AG09309 (cell line): ENCODE measurements at places on chromosomes 16 and 17.

DNA sequence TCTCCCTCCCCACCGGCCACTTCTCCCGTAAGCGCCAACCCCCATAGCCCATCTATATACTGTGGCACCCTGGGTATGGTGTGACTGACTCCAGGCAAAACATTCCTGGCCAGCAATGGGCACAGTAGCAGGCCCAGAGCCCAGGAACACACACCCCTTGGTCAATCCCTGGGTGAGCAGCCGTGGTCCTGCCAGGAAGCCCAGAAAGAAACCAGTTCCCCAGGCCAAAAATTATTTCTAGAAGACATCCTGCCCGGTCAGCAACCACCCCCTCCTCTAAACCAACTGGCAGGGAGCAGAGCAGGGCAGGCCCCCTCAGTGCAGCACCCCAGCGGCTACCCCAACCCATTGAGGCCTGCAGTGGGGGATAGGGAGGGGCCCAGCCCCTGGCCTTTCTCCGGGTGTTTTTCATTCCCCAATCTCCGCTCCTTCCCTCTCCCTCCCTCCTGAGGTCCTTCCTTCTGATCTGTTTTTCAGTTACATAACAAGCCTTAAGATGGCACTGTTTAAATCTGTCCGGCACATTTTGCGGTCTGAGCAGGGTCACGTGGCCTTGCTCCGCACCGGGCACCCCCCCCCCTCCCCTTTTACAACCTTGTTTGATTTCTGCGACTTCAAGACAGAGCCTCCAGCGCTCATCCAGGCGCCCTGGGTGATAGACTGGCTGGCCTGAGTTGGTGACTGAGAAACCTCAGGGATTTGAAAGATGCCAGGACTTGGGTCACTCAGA, 2.0 kb downstream of the NPTX1 start:
- no peak for DNase-seq

GRCh38 chr16:56262148-56262547, 70.9 kb downstream of the GNAO1 start:
- no peak for DNase-seq

DNA sequence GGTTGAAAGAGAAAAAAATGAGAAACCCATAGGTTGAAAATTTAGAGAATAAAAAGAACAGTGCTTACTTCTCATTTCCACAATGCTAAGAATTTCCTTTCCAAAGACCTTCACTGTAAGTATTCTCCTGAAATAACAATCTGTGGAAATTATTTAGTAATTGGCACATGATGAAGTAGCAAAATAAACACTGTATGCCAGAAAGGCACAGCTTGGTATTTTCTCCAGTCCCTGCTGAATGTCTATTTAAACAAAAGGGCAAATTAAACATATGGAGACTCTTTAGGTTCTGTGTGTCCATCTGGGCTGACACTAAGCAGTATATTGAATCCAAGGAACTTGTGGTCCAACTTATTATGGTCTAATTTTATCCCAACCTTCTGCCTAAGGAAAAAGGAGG, 46.1 kb downstream of the CHCT1 start:
- no peak for DNase-seq

DNA sequence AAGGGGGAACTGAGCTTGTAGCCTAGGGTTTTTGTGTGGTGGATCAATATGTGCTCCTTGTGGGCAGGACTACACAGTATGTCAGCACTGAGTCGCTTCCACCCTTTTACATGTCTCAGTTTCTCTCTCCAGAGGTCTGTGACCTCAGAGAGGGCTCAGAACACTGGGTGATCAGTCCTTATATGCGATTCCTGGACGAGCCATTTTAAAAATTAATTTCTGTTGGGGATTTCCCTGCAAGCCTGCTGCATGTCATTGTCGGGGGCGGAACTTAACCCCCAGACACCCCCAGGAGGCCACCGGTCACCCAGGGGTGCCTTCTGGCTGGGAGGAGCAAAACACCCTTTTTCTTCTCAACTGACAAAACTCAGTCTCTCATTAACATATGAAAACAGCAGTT, 14.1 kb downstream of the DHRS7B start:
- DNase-seq = no peak

DNA sequence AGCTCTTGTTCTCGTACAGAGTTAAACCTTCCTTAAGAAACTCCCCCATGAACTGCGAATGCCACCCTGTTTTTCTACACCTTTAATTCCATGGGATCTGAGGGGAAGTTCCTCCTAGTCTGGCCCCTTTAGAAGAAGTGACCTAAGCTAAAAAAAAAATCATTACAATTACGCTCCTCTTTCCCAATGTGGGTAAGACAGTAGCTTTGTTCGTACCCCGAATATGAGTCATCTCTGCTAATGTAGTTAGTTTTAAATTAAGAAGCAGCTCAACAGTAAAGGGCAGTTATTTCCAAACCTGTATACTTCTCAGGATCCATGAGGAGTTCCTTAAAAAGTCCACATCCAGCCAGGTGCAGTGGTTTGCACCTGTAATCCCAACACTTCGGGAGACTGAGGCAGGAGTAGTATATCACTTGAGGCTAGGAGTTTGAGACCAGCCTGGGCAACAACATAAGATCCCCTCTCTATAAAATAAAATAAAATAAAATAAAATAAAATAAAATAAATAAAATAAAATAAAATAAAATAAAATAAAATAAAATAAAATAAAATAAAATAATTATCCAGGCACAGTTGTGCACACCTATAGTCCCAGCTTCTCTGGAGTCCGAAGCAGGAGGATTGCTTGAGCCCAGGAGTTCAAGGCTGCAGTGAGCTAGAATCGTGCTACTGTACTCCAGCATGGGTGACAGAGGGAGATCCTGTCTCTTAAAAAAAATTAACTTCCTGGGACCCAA, 26.1 kb downstream of the RCVRN start:
- DNase-seq = no peak

- no peak for DNase-seq
Measured at GRCh38 chr16:25038239-25038954, 23.2 kb upstream of the ARHGAP17 start.

- no peak for DNase-seq
Measured at GRCh38 chr16:68470461-68471150, 22.3 kb upstream of the SMPD3 start.

DNA sequence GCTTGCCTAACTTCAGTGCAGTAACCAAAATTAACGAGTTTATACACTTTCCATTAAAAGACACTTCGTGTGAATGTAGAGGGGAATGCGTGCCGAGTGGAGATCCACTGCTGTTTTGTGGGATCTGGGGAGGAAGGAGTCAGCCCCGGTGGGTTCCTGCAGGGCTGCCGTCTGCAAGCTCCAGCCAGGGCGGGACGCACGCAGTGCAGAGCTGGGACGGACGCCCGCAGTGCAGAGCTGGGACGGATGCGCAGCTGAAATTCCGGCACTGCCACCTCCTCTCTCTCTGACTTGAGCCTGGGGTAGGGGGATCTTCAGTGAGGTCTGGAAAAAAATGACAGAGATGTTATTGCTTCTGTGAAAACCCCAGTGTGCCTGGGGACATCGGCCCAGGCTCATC, 16.5 kb upstream of the ZC3H18 start:
- no peak for DNase-seq

DNA sequence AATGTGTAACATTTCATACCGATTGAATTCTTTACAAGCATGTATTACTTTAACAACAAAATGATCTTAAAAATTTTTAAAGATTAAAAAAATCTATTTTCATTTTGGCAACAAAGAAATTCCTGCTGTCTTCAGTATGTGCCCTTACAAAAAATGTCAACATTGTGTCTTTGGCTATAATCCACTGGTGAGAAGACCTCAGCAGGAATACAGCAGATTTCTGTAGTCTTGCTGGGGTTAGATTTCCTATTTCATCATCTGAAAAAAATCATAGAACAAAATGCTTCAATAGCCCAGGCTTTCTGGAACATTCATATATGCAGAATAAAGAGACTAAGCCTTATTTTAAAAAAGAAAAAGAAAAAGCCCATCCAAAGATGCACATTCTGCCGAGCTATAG, 129.1 kb upstream of the CA10 start:
- DNase-seq = no peak

GRCh38 chr17:63523253-63523855, at the start of gene KCNH6:
KCNH6 (plus strand) TSS chr17:63523358; CDS start chr17:63523414, 56 bp downstream.
- DNase-seq = no peak

- DNase-seq = no peak
Measured at GRCh38 chr17:78409191-78409928, 30.9 kb downstream of the PGS1 start.

GRCh38 chr16:30876867-30877266, 17.0 kb downstream of the BCL7C start:
- DNase-seq = no peak

GRCh38 chr17:38748149-38748891, at the start of gene PCGF2:
PCGF2 (minus strand) TSS chr17:38748336; CDS start chr17:38740402, 7,934 bp downstream.
- DNase-seq = no peak

DNA sequence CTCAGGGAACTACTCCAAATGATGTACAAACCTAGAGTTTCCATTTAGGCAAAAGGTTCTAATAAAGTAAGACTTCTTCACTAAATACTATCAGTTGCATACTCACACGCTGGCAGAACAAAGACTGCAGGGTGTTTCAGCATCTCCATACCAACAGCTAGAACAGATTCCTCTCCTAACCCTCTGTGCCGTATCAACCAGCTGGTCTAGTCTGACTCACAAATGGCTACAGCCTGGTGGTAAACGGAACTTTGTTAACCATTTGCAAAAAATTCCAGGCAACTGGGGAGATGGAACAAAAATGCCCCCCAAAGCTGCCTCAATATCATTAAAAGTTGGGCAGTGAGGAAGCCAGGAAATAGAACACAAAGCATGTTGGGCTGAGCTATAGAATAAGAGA, 217.1 kb downstream of the GRIN2A start:
- DNase-seq = no peak

DNA sequence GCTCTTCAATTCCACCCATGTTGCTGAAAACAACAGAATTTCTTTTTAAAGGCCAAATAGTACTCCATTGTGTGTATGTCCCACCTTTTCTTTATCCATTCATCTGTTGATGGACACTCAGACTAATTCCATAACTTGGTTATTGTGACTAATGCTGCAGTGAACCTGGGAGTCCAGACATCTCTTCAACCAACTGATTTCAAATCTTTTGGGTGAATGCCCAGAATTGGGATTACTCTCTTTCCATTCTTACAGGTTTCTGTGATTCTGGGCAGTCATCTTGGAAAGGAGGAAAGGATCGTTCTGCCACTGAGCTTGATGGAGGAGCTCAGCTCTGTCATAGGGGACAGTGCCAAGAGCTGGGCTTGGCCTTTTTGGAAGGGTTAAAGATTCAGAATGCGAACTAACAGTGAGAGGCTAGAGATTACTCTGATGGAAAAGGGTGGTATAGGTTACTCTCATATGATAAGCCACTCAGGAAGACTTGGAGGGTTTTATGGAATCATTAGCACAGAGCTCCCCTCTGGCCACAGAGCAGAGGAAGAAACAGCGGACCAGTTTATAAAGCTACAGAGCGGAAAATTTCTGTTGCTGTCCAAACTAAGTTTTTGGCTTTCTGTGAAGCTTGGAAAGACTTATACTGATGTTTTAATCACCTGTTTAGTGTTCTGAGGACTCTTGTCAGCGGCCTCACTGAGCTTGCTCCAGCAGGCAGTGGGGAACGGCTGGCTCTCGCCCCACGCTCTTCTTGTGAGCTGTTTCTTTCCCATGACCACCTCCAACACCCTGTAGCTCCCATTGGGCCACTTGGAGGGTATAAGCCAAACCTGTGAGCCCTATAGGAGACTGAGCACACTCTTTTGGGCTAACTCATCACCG, 48.3 kb downstream of the HIC1 start:
- no peak for DNase-seq

DNA sequence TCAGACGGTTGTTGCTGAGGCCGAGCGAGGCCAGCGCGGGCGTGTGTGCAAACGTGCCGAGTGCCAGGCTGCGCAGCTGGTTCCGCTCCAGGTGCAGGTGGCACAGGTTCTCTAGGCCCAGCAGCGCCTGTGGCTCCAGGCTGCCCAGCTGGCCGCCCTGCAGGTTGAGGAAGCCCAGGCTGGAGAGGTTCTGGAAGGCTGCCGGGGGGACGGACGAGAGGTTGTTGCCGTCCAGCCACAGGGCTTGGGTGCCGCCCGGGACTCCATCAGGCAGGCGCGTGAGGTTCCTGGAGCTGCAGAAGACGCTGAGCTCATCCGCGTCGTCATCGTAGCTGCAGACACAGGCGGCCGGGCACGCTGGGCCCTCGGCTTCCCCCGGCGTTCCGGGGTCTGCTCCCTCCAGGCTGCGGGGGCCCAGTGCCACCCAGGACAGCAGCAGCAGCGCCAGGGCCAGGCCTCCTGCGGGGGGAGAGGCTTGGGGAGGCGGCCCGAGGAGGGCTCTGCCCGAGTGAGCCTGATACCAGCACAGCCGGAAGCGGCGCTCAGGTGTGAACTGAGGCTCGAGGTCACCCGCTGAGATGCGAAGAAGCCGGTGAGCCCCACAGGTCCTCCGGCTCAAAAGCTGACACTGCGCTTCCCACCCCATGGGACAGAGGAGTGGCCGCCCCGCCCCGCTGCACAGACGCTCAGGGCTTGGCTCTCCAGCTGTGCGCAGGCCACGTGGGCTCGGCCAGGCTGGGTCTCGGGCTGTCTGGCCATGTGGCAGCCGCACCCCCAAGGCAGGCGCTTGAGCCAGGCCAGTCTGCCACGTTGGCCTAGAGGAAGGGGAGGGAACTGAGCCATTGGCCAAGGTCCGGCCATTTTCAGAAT, 1.3 kb downstream of the IGFALS start:
- DNase-seq = no peak

DNA sequence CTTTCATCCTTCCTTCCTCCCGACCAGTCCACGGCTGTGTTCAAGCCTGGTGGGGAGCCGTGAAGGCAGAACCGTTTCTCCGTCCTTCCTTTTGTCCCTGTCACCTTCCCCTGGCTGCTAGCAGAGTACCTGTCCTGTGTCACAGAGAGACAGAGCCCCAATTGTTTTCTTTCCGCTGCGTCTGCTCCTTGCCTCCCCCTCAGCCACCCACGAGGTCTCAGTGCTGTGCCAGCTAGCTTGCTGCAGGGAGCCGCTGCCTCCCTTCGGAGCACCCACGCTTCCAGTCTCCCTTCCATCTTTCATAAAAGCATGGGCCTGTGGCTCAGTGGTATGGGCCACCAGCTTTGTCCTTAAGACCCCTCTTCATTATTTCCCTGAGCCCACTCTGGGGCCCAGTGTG, 62.2 kb downstream of the MPRIP start:
- no peak for DNase-seq
